Upper lobe of left lung (tissue), 6 donors: ENCODE measurements at places on chromosomes 3 and 15.

DNA sequence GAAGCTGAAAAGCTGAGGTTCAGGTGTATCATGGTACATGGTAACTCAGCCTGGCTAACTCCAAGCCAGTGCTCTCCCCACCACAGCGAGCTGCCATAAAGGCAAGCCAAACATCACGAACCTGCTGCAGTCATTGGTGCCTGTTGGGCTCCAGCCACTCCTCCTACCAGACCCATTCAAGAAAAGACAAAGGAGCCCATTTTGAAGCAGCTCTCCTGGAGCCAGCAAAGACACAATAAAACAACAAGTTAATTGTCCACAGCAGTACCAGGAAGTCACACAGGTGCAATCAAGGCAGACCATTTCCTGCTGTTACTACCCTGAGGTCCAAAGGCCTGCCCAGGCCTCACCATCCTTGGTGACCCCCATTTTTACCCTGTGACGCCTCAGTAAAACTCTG lies 77.6 kb downstream of the DAPK2 start:
- no peaks in the 10 kb centered on the region for H3K27me3 ChIP-seq
- DNase-seq: no peak
- peaks cover 18% of the 10 kb centered on the region for H3K4me1 ChIP-seq
- peaks cover 6% of the 10 kb centered on the region for H3K36me3 ChIP-seq
- H3K27ac ChIP-seq: peak overlapping the region; percentile 48
- H3K4me3 ChIP-seq: no peak overlapping the region

- H3K36me3 ChIP-seq: no peaks in the 10 kb centered on the region
- DNase-seq: no peak
- H3K4me1 ChIP-seq: no peaks in the 10 kb centered on the region
- H3K4me3 ChIP-seq: no peak overlapping the region
These were observed 143.6 kb downstream of the CD47 start for GRCh38 chr3:107947203-107947602.

DNA sequence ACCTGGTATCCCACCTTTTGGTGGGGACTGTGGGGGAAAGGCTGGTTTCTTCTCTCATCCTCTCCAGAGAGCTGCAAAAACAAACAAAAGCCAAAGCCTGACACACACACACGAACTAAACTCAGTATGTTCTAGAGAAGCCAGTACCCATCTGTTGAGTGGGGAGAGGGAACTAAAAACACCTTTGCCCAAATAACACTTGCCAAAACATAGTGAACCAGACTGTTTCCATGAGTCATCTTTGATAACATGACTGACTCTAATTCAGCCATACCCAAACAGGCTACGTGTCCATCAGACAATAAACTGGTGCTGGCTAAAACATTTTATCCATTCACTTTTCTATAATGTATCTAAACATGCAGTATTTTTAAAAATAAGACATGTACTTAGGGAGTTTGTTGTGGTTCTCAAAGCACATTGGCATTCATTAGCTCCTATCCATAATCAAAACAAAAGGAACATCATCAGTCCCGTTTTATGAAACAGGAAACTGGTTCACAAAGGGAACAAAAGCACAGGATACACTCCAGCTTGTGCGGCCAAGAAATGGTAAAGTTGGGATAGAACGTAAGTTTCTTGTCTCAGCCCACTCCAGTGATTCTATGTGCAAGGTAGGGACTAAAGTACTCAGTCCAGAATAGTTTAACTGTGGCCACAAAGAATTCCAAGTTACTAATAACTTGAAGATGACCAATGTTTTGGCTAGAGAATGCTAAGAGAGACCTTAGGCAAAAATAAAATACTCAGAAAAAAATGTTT lies 16.1 kb downstream of the LYSMD2 start:
- H3K27ac ChIP-seq: no peak overlapping the region
- peaks cover 11% of the 10 kb centered on the region for H3K4me1 ChIP-seq
- no peak overlapping the region for H3K4me3 ChIP-seq
- H3K27me3 ChIP-seq: no peaks in the 10 kb centered on the region
- no peaks in the 10 kb centered on the region for H3K36me3 ChIP-seq
- no peak for DNase-seq

- peak; percentile 87 for DNase-seq
- H3K27ac ChIP-seq: peak overlapping the region; percentile 77
- peaks cover 39% of the 10 kb centered on the region for H3K4me1 ChIP-seq
- no peak overlapping the region for H3K4me3 ChIP-seq
These were observed 152.8 kb upstream of the BHLHE40 start for GRCh38 chr3:4826237-4827100.

- no peaks in the 10 kb centered on the region for H3K4me1 ChIP-seq
- H3K4me3 ChIP-seq: no peak overlapping the region
- no peak overlapping the region for H3K27ac ChIP-seq
- DNase-seq: no peak
- no peaks in the 10 kb centered on the region for H3K36me3 ChIP-seq
- no peaks in the 10 kb centered on the region for H3K27me3 ChIP-seq
These were observed 11.9 kb downstream of the CFAP161 start for GRCh38 chr15:81146006-81146405.

- H3K4me1 ChIP-seq: peaks cover 19% of the 10 kb centered on the region
- no peak overlapping the region for H3K27ac ChIP-seq
- peak; percentile 75 for DNase-seq
- H3K27me3 ChIP-seq: no peaks in the 10 kb centered on the region
- H3K4me3 ChIP-seq: no peak overlapping the region
- no peaks in the 10 kb centered on the region for H3K36me3 ChIP-seq
These were observed 8.3 kb upstream of the CSPG4 start for GRCh38 chr15:75720787-75721479.

DNA sequence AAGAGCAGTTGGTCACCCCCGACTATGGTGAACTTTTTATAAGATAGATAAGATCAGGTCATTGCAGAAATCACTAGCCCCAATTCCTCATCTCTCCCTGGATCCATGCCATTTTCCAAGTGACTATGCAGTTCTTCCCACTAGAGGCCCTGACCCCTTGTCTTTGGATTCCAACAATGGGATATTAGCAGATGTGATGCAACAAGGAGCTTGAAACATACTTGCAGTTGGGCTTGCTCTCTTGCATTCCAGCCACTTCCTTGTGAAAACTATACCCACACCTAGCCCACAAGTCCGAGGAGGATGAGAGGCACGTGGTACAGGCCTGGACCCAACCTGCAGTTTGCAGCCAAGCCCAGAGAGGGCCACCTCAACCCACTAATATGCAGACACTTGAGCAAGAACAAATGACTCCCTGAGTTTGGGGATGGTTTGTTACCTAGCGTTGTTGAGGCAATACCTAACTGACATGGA lies 60.6 kb downstream of the SUCLG2 start:
- DNase-seq: peak; percentile 27
- H3K27ac ChIP-seq: no peak overlapping the region
- H3K4me3 ChIP-seq: no peak overlapping the region
- no peaks in the 10 kb centered on the region for H3K27me3 ChIP-seq

GRCh38 chr3:4323246-4324027 lies 20.3 kb downstream of the SETMAR start:
- no peak overlapping the region for H3K27ac ChIP-seq
- H3K4me3 ChIP-seq: no peak overlapping the region
- H3K27me3 ChIP-seq: no peaks in the 10 kb centered on the region
- no peaks in the 10 kb centered on the region for H3K36me3 ChIP-seq
- peaks cover 17% of the 10 kb centered on the region for H3K4me1 ChIP-seq

- DNase-seq: no peak
- H3K27ac ChIP-seq: no peak overlapping the region
- H3K4me3 ChIP-seq: no peak overlapping the region
- H3K27me3 ChIP-seq: no peaks in the 10 kb centered on the region
- H3K36me3 ChIP-seq: no peaks in the 10 kb centered on the region
These were observed 175.8 kb upstream of the ZBTB20 start for GRCh38 chr3:115322901-115323300.

DNA sequence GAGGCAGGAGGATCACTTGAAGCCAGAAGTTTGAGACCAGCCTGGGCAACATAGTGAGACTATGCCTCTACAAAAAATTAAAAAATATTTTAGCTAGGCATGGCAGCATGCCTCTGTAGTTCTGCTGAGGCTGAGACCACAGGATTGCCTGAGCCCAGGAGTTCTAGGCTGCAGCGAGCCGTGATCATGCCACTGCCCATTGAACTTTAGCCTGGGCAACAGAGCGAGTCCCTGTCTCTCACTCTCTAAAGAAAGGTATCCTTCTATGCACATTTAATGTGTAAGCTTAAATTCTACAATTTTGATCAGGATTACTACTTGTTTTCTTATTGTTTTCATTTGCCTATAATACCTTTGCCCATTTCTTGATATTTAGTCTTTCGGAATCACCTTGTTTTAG lies 26.8 kb downstream of the GALK2 start:
- H3K4me3 ChIP-seq: no peak overlapping the region
- peaks cover 3% of the 10 kb centered on the region for H3K4me1 ChIP-seq
- H3K36me3 ChIP-seq: no peaks in the 10 kb centered on the region
- H3K27ac ChIP-seq: no peak overlapping the region

DNA sequence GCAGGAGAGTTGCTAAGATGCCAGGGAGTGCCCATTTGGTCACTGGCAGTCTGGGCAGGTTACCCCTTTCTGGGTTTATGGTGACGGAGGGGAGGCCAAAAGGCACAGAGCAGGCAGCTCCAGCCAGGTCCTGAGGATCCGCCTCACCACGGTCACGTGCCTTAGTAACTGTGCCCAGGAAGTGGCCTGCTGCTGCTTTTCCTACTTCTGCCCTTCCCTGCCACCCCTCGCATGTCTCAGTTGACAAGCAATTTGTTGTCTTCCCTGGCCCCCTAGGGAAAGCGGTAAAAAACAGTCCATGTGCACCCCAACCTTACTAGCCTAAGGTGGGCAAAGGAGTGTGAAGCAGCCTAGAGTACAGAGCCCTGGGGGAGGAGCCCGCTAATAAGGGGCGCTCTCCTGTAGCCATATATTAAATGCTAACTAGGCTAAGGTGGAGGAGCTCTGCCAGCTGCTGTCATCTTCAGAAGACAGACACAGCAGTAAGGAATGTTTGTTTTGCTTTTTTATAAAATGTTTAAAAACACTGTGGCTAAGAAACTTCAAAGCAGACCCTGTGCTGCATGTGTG lies 9.1 kb upstream of the LIPH start:
- no peaks in the 10 kb centered on the region for H3K27me3 ChIP-seq
- H3K4me3 ChIP-seq: no peak overlapping the region
- peak overlapping the region; percentile 83 for H3K27ac ChIP-seq
- H3K4me1 ChIP-seq: peaks cover 21% of the 10 kb centered on the region

DNA sequence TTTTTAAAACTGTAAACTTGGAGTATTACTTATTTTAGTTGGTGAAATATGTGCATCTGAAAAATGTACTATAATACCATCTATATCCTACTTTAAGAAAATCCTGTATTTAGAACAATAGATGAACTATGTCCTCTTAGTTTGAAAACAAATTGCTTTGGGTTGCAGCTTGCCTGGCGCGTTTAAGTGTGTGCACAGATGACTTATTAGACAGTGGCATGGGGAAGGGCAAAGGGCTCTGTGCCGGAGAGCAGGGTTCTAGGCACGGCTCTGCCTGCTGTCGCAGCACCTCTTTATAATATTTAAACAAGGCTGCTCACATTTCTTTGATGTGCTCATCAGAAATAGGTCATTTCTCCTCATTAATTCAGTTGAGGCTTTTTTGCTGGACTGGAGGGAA lies 10.0 kb downstream of the PXK start:
- DNase-seq: no peak
- no peaks in the 10 kb centered on the region for H3K27me3 ChIP-seq
- H3K4me1 ChIP-seq: peaks cover 13% of the 10 kb centered on the region

DNA sequence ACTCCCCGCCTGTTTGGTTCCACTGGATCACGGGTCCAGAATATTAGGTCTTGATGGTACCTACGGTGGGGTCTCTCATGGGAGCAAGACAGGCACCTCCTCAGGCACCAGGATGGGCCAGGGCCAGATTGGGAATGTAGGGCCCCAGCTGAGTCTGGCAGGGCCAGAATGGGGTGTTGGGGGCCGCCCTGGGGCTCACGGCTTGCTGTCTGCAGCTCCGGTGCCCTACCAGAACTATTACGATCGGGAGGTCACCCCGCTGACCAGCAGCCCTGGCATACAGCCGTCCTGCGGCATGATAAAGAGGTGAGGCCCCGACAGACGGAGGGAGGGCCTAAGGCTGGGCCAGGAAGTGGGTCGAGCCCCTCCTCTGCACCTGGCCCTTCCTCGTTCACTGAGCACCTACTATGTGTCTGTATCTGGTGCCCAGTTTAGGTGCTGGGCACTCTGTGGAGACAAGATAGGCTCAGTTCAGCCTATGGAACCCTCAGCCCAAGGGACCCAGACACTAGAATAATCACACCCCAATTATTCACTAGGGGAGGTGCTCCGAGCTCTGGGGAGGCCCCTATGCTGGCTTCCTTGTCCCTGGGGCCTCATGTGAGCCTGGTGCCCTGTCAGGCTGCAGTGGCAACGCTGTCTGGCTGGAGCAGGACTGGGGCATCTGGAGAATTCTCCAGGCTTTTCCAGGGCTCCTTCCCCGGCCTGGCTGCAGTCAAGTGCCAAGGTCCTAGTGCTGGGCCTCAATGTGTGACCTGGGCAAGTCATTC lies 37.9 kb downstream of the PSTPIP1 start:
- no peak for DNase-seq
- H3K27ac ChIP-seq: no peak overlapping the region
- H3K4me1 ChIP-seq: no peaks in the 10 kb centered on the region
- no peaks in the 10 kb centered on the region for H3K36me3 ChIP-seq

DNA sequence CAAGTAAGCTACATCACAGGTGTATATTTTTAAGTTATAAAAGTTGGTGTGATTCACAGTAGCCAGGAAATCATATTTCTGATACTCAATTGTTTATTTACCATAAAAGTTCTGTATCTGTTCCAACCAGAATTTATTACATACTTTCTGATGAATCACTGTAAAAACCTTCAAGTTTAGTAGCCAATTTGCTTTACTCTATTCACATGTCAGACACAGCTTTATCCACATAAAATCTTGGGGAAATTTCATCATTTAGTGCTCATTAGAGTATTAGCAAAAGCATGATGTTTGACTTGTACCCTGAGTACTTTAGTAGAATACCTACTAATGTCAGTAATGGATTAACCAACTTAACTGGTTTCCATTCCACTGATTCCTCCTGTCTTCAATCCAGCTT lies 249.8 kb downstream of the POLQ start:
- H3K4me3 ChIP-seq: no peak overlapping the region
- no peak for DNase-seq
- no peaks in the 10 kb centered on the region for H3K27me3 ChIP-seq
- H3K27ac ChIP-seq: no peak overlapping the region

GRCh38 chr15:100778831-100779288 lies 100.8 kb upstream of the ALDH1A3 start:
- no peak overlapping the region for H3K27ac ChIP-seq
- H3K36me3 ChIP-seq: no peaks in the 10 kb centered on the region
- H3K4me3 ChIP-seq: no peak overlapping the region

GRCh38 chr15:78709263-78709882 lies 68.4 kb upstream of the CHRNB4 start:
- H3K36me3 ChIP-seq: no peaks in the 10 kb centered on the region
- H3K27me3 ChIP-seq: no peaks in the 10 kb centered on the region
- H3K27ac ChIP-seq: no peak overlapping the region
- H3K4me3 ChIP-seq: no peak overlapping the region
- DNase-seq: peak; percentile 87
